ENCODE measurements at places on chromosomes 3 and 15. TPM values are rescaled to one million over a fixed set of nuclear protein-coding genes. Genes with fewer than 3 reads are reported as not detected.

- H3K4me1 ChIP-seq = no peaks in the 10 kb centered on the region
- H3K27ac ChIP-seq = no peak overlapping the region
- DNase-seq = no peak
- H3K36me3 ChIP-seq = no peaks in the 10 kb centered on the region
- H3K4me3 ChIP-seq = no peak overlapping the region
These were observed 162.2 kb downstream of the SMAD6 start for GRCh38 chr15:66864086-66864830.

Gene RHCG
- total RNA-seq = not detected

DNA sequence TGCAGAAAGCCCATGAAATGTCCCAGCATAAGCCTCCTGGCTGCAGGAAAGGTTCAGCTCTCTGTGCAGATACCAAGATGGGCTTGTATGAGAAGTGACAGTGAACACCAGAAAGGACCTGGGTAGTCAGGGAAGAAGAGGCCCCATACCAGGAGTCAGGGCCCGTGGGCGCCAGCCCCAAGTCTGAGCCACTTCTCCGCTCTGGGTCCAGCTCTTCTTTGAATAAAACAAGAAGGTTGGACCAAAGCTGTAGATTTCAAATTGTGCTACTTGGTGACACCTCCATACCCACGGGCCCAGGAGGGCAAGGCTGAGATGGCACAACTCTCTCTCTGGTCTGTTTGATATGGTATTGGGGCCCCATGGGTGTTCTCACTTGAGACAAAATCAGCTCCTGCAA lies 261.5 kb downstream of the UACA start:
- no peak overlapping the region for H3K4me3 ChIP-seq
- H3K27ac ChIP-seq = no peak overlapping the region
- H3K27me3 ChIP-seq = no peaks in the 10 kb centered on the region
- H3K36me3 ChIP-seq = no peaks in the 10 kb centered on the region
- peaks cover 47% of the 10 kb centered on the region for H3K4me1 ChIP-seq
- no peak for DNase-seq

GRCh38 chr3:181458857-181459256 lies 252.9 kb upstream of the SOX2 start:
- peak overlapping the region; percentile 25 for H3K4me3 ChIP-seq
- H3K27me3 ChIP-seq = no peaks in the 10 kb centered on the region
- H3K27ac ChIP-seq = no peak overlapping the region
- peaks cover 69% of the 10 kb centered on the region for H3K4me1 ChIP-seq

Gene HTR3E
- total RNA-seq = not detected

GRCh38 chr15:101024706-101025500 lies 105.7 kb downstream of the LRRK1 start:
- H3K27me3 ChIP-seq = peaks cover 4% of the 10 kb centered on the region
- peak overlapping the region; percentile 62 for H3K27ac ChIP-seq
- H3K36me3 ChIP-seq = no peaks in the 10 kb centered on the region
- peaks cover 54% of the 10 kb centered on the region for H3K4me1 ChIP-seq

DNA sequence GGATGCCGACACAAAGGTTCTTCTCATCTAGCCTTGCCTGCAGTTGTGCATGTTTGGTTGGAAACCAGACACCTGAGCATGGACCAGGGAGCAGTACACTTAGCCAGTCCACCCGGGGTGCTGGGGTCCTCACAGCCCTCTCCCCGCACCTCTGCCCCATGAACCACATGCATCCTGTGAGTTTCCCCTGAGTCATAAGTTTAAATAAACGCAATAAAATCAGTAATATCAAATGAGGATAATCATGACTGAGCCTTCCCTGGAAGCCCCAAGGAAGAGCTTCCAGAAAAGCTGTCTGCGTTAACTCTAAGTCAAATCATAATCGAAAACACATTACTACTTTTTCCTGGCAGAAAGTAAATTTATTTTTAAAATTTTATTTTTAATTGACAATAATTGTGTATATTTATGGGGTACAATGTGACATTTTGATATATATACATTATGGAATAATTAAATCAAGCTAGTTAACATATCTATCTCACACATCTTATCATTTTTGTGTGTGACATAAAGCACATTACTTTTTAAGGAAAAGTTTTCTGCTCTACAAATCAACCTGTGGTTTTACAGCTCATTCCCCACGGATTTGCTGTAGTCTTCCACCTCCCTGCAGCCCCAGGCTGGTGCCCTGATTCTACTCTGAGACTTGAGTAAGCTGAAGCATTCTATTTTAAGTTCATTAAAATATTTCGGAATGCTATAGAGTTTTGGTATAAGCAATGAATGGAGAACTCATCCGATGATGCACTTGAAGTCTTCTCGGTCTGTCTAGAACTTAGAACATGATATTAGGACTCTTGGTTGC lies 166.0 kb upstream of the EIF1B start:
- no peaks in the 10 kb centered on the region for H3K4me1 ChIP-seq
- H3K27me3 ChIP-seq = peaks cover 16% of the 10 kb centered on the region
- no peak overlapping the region for H3K27ac ChIP-seq
- peaks cover 2% of the 10 kb centered on the region for H3K36me3 ChIP-seq
- no peak overlapping the region for H3K4me3 ChIP-seq
- no peak for DNase-seq

Gene SLC9C1
- 0.55 TPM for total RNA-seq

- no peaks in the 10 kb centered on the region for H3K36me3 ChIP-seq
- no peaks in the 10 kb centered on the region for H3K27me3 ChIP-seq
- no peak overlapping the region for H3K27ac ChIP-seq
- H3K4me3 ChIP-seq = no peak overlapping the region
- peaks cover 13% of the 10 kb centered on the region for H3K4me1 ChIP-seq
These were observed 31.8 kb downstream of the P3H2 start for GRCh38 chr3:190088890-190089289.

Gene MRAS
- total RNA-seq = 24.7 TPM

Gene NIT2
- 41.5 TPM for total RNA-seq

Data from neural crest cell (in vitro differentiated cells).